ENCODE measurements at places on chromosomes 7 and 10. TPM values are rescaled to one million over a fixed set of nuclear protein-coding genes. Genes with fewer than 3 reads are reported as not detected.

Gene SPAG6
- total RNA-seq = 52.9 TPM

Gene PLXDC2
- total RNA-seq = not detected

Gene PRTFDC1
- 46.6 TPM for total RNA-seq

Gene ANK3
- total RNA-seq = 9.6 TPM

Gene FGL2
- not detected for total RNA-seq

DNA sequence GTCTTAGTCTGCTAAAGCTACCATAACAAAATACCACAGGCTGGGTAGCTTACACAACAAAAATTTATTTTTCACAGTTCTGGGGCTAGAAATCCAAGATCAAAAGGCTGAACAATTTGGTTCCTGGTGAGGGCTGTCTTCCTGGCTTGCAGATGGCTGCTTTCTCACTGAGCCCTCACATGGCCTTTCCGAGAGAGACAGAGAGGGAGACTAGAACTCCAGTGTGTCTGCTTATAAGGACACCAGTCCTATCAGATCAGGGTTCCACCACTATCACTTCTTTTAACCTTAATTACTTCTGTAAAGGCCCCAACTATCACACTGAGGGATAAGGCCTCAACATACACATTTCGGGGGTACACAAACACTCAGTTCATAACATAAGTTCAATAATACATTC, 527.4 kb upstream of the VSTM2A start:
- DNase-seq = no peak

DNA sequence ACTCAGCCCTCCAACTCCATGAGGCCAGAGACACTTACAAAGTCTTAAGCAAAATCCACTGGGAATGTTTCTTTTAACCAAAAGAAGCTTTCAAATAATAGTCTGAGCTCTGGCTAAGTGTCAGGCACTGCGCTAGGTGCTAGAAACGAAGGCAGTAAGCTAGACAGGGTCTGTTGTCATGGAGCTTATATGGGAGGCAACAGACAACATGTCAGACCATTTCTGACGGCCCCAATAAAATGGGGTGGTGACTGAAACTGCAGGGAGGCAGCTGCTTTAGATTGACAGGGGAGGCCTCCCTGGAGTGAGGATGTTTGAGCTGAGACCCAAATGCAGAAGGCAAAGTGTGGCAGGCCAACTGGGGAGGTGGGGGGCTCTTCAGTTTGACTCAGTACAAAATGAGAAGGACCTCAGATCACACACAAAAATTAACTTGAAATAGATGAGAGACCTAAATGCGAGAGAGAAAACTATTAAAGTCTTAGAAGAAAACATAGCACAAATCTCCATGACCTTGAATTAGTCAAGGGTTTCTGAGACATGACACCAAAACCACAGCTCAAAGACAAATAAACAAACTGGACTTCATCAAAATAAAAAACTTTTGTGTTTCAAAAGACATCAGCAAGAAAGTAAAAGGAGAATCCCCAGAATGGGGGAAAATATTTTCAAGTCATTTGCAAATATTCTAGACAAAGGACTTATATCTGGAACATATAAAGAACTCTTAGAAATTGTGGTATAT, 40.6 kb downstream of the SH3PXD2A start:
- DNase-seq = no peak

DNA sequence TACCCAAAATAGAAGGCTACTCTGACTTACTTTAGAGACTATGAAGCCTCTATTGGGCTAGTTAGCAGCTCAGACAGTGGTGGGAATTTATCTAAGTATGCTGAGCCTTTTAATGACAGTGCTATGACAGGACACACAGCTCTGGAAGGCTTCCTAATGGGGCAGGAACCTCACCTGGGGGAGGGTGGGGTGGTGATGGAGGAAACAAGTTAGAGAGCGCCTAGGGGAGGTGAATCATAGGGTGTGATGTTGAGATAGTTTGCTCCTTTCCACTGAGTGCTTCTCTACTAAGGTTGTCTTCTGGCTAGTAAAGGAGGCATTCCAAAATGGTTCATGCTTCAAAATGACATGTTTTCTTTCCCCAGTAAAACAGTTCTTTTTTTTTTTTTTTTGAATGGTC, 42.1 kb downstream of the PPP1R9A start:
- no peak for DNase-seq

DNA sequence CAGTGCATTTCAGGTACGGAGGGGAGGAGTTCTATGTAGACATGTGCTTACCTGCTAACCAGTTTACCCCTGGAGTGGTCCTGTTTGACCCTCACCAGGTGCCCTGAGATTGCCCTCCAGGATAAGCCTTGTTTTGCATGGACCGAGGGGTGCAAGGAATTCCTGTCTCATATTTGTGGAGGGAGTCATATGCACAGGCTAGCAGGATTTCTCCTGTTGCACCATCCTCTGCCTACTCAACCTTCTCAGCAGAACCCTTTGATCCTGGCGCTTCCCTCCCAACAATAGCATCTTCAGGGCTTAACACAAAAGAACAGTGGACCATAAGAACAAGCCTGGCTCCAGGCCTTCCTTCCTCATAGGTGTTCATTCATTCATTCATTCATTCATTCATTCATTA, 7.2 kb downstream of the TRPV6 start:
- no peak for DNase-seq

- DNase-seq = no peak
Measured at GRCh38 chr10:58625070-58625469, 112.4 kb downstream of the BICC1 start.

GRCh38 chr7:107610323-107610722, 30.3 kb downstream of the BCAP29 start:
- DNase-seq = no peak

DNA sequence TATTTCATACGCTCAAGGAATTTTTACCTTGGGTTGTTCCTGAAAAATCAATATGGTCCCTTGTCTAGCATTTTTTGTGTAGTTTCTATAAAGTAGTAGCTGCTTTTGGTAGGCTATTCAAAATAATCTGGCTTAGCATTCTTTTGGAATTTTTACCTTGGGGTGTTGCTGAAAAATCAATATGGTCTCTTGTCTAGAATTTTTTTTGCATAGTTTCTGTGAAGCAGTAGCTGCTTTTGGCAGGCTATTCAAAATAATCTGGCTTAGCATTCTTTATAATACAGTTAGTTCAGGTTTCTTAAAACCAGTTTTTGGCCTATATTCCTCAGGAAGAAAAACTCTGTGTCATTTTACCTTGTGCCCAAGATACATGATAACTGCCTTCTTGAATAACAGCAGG, 301.9 kb downstream of the SUGCT start:
- DNase-seq = no peak

- no peak for DNase-seq
Measured at GRCh38 chr7:111568870-111569462, 6.7 kb upstream of the IMMP2L start.

DNA sequence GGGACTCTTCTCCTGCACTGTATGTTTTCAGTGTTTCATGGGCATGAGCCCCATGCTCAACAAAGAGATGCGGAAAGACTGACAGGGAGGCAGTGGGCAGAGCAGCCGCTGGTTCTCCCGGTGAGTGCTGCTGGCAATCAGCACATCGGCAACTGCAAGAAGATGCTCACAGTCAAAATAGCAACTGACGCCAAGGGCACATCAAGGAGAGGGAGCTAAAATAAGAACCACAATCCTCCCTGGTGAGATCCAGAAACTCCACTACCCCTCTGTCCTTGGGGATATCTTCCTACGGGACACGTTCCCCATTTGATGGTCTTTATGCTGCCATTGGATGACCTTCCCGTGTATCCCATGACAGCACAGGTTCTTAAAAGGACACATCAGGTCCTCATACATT, 28.9 kb upstream of the SVIL start:
- DNase-seq = no peak

DNA sequence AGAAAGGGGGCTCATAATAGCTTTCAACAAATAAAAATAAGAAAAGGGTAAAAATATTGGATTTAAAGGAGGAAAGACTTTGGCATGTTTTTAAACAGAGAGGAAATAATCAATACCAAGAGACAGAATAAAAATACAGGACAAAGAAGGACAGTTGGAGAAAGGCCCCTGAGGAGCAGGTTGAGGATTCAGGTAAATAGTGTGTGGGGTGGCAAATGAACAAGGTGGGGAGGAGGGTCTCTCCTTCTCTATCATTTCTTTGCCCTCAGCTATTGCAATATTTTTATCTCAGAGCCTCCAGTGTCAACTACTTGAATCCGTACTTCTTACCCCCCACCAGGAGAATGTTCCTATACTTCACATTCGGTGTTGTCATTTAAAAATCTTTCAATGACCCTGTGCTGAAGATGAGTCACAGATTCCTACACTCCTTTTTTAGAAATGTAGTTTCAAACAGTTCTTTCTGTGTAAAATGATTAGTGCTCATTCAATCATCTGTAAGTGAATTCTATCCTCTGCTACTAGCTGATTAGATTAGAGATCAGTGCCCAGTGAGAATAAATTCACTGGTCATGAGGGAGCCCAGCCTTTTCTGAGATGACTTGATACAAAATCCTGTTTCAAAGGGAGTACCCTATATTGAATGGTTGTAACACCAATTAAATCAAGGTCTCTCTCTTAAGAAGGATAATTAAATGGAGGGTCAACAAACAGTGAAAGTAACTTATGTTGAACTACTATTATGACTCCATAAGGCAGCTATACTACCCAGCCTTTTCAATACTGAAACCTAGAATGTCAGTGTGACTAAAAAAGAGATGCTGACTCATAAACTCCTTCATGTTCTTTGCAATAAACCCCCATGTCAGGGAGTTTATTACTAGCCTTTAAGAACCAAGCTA, 50.4 kb upstream of the WNT16 start:
- DNase-seq = no peak

GRCh38 chr10:75643944-75644692, 212.7 kb downstream of the LRMDA start:
- no peak for DNase-seq

GRCh38 chr7:29063236-29063635, 83.1 kb downstream of the CPVL start:
- DNase-seq = no peak

- no peak for DNase-seq
Measured at GRCh38 chr10:62961951-62962523, 145.9 kb upstream of the EGR2 start.

- no peak for DNase-seq
Measured at GRCh38 chr7:159140170-159140910, 4.3 kb downstream of the VIPR2 start.

DNA sequence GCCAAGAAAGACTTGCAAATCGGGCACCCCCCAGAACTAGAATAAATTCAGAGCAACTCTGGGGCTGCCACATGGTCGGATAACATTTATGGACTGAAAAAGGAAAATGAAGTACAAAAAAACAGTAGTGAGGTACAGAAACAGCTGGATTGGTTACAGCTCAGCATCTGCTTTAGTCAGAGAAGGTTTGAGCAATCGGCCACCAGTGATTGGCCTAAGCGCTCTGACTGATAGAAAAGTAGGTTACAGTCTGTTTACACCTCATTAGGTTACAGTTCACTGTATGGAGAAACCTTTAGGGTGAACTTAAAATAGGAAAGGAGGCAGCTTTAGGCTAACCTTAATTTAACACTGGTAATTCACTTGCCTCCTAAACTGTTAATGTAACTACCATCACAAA, 102.0 kb upstream of the DKK1 start:
- DNase-seq = no peak

GRCh38 chr10:97499561-97500296, 1.0 kb downstream of the UBTD1 start:
- DNase-seq = peak; percentile 57
